ENCODE measurements at places on chromosomes 16 and 17. TPM values are rescaled to one million over a fixed set of nuclear protein-coding genes. Genes with fewer than 3 reads are reported as not detected.
A peak's percentile ranks its signal among the peaks of the same experiment; 100 is the strongest.

DNA sequence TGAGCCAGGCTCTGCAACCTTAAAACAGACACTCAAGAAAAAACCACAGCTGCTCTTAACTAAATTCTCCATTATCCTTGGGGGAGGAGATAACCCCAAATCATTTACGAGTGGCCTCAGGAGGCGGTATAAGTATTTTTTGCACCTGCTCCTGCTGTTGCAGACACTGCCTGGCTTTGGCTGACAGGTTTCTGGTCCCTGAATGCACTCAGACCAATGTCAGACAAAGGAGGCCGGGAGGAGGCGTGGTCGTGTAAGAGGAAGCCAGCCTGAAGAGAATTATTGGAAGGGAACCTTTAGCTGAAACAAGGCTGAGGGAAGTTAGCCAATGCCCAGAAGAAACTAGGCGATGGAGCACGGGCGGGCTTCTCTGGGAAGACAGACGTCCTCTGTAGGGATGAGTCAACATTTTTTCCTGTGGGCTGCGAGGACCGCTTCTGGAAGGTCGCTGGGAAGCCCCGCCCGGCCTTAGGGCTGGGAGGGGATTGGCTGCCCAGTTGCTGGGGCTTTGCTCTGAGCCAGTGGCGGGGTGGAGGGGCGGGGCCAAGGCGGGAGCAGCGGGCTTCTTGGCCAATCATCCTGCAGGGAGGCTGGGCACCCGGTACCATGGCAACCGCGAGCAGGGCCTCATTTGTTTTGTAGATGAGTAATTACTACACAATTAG, 82.3 kb downstream of the CCDC182 start:
- DNase-seq, result peak; percentile 95

DNA sequence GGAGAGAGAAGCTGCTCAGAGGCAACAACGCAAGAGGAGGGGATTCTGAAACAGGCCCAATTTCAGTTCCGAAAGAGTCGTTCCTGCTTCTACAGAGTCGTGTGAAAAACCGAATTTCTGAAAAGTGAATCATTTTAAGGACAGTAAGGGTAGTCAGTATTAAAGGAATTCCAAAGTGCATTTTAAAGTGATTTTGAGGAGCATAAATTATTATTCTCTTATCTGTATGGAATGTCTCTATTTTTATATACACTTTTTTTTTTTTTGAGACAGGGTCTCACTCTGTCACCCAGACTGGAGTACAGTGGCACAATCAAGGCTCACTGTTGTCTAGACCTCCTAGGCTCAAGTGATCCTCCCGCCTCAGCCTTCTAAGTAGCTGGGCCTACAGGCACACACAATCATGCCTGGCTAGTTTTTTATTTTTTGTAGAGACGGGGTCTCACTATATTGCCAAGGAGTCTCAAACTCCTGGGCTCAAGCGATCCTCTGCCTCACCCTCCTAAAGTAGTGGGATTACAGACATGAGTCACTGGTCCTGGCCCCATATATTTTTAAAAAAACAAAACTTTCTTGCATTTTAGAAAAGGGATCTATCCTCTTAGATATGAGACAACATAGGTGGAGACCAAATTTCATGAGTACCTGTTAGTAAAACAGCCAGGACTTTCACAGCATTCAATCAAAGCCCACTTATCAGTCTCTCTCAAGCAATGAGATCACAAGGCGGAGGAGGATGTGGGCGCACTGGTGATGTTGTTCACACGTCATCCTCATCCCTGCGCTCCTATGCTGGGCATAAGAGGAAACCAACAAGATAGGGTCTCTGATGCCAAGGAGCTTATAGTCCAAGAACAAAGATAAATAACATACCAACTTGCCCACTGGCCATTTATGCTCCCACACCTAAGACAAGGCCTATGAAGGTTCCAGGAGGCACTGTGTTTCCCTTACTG, 53.2 kb downstream of the SMG6 start:
- no peak for DNase-seq

- DNase-seq, result peak; percentile 55
These were observed 215.9 kb downstream of the RPTOR start for GRCh38 chr17:80760511-80760911.

Gene KRTAP4-9
- not detected for total RNA-seq

Gene ETV4
- total RNA-seq, result 3.7 TPM

- no peak for DNase-seq
These were observed 33.3 kb downstream of the TRIM25 start for GRCh38 chr17:56880571-56880970.

Gene TBC1D26
- total RNA-seq, result 0.47 TPM

DNA sequence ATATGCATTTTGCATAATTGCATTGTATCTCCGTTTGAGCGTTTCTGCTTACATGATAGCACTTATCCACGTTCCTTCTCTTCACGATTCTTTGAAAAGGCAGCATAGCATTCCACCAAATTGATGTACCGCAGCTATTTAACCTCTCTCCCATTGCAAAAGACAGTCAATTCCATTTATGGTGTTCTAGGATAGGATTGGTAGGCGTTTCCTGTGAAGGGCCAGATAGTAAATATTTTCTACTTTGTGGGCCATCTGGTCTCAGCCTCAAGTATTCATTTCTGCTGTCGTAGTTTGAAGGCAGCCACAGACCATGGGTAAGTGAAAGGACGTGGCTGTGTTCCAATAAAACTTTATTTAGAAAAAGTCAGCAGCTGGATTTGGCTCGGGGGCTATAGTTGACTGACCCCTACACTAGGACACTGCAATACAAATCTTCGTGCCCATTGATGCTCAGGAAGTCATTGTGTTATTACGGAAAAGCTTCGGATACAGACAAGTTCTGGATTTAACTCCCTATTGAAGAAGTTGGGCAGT, 10.1 kb downstream of the SNX29 start:
- DNase-seq, result no peak

Gene SPIRE2
- 41.6 TPM for total RNA-seq

DNA sequence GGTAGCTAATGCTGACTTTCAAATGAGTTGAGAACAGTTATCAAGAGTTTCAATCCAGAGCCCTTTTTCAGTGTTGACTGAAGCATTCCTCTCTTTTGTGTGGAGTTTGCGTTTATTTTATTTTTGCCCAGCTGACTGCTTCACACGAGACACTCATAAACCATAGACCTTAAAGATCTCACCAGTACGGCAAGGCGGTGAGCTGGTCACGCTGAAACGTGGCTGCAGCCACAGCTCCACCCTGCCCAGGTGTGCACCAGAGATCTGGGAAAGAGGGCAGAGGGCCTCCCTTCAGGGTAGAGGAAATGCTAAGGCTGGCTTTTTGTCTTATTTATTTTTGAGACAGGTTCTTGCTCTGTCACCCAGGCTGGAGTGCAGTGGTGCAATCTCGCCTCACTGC, 112.2 kb downstream of the AATF start:
- no peak for DNase-seq

Gene TCAP
- total RNA-seq, result 0.81 TPM

GRCh38 chr17:52986056-52986662, 827.6 kb upstream of the CA10 start:
- DNase-seq, result no peak

Gene UTS2R
- not detected for total RNA-seq

DNA sequence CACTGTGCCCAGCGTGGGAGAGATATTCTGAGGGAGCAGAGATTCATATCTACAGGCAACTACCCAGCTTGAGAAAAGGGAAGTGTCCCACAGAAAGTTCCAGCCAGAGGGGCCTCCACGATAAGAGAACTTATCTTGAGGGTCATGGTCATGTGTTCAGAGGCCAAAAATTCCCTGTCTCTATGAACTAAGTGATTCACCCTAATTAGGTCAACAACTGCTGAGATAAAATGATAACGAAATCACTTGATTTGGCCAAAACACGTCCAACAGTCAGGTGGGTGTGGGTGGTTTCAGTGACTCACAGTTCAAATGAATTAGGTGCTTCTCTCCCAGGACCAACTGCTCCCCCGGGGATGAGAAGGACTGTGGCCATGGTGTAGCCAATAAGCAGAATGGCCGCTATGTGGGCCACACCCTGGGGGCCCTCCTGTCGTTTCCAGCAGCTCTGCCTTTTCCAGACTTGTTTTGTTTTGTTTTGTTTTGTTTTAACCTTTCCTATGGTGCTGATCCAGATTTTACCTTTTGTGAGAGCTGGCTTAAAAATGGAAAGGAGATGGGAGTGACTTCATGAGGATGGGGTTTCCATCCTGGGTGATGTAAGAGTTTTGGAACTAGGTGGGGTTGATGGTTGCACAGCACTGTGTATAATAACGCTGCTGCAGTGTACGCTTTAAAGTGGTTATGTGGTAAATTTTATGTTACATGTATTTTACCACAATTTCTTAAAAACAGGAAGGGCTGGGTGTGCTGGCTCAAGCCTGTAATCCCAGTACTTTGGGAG, 8.7 kb downstream of the DNAI2 start:
- no peak for DNase-seq

GRCh38 chr17:1573932-1574696, 11.5 kb upstream of the PITPNA start:
- DNase-seq, result peak; percentile 85

Gene ASPHD1
- total RNA-seq, result 1.2 TPM

GRCh38 chr16:49548325-49548970, 174.8 kb downstream of the C16orf78 start:
- no peak for DNase-seq

Gene EFNB3
- 2.3 TPM for total RNA-seq

DNA sequence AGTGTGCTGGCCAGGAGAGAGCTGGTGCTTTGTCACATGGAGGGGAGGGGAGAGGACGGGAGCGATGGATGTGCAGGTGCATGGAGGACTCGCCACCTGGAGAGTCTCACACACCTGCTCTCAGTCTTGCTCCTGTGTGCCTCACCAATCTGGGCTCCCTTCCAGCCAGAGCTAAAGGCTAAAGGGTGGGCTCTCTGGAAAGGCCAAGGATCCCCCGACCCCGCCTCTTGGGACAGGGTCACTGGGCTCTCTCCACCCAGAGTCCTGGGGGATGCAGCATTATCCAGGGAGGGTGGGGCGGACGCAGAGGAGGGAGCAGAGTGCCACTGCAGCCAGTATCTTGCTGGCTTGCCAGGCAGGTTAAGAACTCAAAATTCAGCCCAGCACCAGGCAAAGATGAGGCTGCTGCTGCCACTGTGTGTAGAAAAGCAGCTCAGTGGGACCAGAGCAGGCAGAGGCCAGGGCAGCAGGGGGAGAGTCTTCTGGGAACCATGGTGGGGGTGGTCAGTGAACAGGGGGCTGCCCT, 5.4 kb upstream of the STAT5B start:
- DNase-seq, result peak; percentile 40

- DNase-seq, result peak; percentile 57
These were observed 22.7 kb upstream of the GPRC5B start for GRCh38 chr16:19907161-19907992.

Gene CLUH
- total RNA-seq, result 176 TPM

- no peak for DNase-seq
These were observed 1.8 kb downstream of the NAGS start for GRCh38 chr17:44006272-44006597.

GRCh38 chr17:78315355-78316114, 44.3 kb downstream of the SOCS3 start:
- DNase-seq, result peak; percentile 88

Gene CBFB
- 53.5 TPM for total RNA-seq

GRCh38 chr16:80191928-80192327, 348.9 kb upstream of the DYNLRB2 start:
- no peak for DNase-seq

DNA sequence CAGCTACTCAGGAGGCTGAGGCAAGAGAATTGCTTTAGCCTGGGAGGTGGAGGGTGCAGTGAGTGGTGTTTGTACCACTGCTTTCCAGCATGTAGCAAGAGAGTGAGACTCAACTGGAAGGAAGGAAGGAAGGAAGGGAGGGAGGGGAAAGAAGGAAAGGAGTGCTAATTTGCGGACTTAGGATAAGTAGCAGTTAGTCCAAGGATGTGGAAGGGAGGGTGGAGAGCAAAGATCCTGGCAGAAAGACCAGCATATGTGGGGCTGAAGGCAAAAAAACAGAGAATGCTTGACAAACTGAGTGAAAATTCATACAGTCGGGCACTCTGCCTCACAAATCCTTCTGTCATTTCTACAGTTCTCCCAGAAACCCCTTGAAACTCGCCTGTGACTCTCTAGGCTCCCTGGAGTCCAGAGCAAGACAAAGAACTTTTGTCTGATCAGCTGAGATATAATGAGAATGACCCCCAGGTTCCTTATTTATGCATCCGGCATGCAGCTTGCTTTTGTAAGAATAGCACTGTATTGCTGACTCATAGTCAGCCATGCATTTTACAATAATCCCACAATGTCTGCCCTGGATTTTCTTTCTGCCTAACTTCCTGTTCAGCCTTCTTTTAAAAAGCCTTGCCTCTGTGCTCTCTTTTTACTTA, 31.5 kb downstream of the CDK5RAP3 start:
- no peak for DNase-seq

GRCh38 chr17:52202520-52203080, 44.1 kb upstream of the CA10 start:
- DNase-seq, result no peak

Measured in ureter (tissue), 1 donor.